Stimulated activated CD4-positive, alpha-beta T cell treated with anti-CD3 and anti-CD28 coated beads, Interleukin-4, amount 100 ng/mL, for 1 hour (primary cell): ENCODE measurements at places on chromosomes 16 and 17.

DNA sequence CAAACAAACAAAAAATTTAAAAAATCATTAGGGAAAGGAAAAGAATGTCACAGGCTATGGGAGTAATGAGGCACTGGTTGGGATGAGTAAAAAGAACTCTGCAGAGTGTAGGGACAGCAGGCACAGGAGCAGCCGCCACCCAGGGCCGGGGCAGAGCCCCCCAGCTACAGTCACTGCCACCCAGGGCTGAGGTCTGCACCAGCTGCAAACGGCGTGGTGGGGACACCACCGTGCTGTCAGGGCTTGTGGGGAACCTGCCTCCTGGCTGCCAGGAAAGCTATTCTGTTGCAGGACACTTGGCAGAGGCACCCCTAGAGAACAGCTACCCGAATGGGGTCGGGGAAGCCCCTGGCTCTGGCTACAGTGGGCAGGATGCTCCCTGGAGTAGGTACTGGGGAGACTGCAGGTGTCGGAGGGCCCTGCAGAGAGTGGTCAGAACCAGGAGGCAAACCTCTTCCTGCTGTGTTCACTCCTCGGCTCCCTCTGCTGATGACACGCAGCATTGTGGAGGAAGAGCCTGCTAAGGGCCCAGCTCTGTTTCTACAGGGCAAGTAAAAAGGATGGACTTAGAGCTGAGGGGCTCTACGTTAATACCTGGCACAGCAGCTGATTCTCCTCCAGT, 32.3 kb upstream of the CAPN15 start:
- DNase-seq = no peak

GRCh38 chr17:66403846-66404556, 101.6 kb downstream of the PRKCA start:
- DNase-seq = no peak

DNA sequence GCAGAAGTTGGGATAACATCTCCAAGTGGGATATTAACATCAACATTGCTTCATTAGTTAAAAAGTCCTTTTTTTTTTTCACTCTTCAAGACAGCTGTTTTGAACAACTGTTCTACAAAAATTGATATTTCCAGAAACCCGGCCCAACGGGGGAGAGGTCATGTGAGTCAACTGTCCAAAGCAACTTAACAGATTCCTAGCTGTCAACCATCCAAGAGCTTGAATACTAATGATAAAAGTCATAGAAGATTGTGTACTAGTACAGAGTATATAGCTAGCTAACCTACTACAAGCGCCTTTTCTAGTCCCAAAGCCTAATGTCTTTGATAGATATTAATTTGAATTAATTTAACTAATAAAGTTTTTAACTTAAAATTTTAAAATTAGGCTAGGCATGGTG, 172.0 kb downstream of the CYB561 start:
- DNase-seq = no peak

DNA sequence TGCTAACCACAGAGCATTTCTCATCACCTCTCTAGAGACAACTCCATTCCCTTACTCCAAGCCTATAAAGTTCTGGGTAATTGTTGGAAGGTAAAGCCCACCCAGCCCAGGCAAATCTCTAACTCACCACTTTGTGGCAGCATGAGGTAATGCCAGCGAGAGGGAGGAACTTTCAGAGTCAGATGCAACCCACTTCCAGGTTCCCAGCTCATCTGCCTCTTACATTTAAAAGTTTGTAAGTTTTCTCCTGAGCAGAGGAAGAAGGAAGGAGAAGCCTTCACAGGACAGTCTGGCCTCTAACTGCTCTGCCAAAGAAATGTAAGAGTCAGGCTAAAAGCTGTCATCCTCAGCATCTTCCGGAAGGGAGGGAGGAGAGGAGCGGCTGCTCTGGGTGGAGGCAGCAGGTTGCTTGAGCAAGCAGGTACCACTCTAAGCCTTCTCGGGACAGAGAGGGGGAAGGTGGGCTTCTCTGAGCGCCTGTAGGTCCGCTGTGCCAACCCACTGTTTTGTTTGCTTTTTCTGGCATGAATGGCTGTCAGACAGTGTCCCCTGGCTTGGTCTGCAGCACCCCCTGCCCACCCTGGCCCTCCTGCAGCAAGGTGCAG, 1.0 kb downstream of the ZNF319 start:
- no peak for DNase-seq

DNA sequence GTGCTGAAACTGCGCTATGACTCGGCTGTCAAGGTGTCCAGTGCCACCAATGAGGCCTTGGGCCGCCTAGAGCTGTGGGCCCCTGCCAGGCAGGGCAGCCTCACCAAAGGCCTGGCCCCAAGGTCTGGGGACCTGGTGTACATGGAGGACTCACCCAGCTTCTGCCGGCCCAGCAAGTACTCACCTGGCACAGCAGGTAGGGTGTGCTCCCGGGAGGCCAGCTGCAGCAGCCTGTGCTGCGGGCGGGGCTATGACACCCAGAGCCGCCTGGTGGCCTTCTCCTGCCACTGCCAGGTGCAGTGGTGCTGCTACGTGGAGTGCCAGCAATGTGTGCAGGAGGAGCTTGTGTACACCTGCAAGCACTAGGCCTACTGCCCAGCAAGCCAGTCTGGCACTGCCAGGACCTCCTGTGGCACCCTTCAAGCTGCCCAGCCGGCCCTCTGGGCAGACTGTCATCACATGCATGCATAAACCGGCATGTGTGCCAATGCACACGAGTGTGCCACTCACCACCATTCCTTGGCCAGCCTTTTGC, 25.0 kb downstream of the WNT9B start:
- DNase-seq = no peak

DNA sequence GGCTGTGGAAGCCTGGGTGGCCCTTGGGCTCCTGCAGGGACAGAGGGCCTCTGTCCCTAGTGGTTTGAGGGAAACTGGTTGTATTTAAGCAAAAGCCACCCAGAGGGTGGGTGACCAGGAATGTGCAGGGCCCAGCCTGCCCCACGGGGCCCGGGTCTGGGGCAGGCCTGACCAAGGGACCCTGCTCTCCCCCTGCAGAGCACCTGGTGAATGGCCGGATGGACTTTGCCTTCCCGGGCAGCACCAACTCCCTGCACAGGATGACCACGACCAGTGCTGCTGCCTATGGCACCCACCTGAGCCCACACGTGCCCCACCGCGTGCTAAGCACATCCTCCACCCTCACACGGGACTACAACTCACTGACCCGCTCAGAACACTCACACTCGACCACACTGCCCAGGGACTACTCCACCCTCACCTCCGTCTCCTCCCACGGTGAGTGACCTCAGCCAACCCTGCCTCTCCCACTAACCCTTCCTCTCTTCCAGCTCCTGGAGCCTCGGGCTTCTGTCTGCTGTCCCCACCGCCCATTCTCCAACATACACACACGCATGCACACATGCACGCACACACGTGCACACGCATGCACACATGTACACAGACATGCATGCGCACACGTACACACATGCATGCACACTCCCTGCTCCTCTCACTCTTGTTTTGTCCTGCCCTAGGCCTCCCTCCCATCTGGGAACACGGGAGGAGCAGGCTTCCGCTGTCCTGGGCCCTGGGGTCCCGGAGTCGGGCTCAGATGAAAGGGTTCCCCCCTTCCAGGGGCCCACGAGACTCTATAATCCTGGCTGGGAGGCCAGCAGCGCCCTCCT, 10.4 kb downstream of the GALK1 start:
- DNase-seq = no peak

GRCh38 chr16:66752379-66752778, 970 bp upstream of the DYNC1LI2 start:
- no peak for DNase-seq

- DNase-seq = no peak
Observed at GRCh38 chr17:39870776-39871175, 2.8 kb downstream of the ZPBP2 start.

DNA sequence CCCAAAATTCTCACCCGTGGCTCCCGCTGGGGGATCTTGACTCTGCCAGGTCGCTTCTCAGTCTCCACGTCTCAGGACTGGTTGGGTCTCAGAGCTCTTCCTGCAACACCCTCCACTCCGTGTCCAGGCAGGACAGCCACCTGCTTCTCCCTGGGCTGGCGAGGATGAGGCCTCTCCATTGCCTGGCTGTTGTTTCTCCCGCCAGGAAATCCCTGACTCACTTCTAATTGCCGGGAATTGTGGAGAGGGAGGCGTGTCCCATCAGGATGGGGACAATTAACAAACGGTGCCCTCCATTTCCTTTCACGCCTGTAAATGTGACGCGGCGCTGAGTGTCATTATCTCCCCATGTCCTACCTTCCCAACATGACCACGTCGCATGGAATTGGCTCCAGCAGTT, 204.5 kb downstream of the RBFOX3 start:
- DNase-seq = no peak

- DNase-seq = no peak
Observed at GRCh38 chr17:30153463-30153862, 36.8 kb downstream of the NSRP1 start.

- DNase-seq = no peak
Observed at GRCh38 chr16:75225092-75225491, 6.3 kb downstream of the CTRB1 start.
